ENCODE measurements at places on chromosomes 5 and 9.

- no peak for DNase-seq
Observed at GRCh38 chr9:93822229-93822628, 132.9 kb downstream of the BARX1 start.

DNA sequence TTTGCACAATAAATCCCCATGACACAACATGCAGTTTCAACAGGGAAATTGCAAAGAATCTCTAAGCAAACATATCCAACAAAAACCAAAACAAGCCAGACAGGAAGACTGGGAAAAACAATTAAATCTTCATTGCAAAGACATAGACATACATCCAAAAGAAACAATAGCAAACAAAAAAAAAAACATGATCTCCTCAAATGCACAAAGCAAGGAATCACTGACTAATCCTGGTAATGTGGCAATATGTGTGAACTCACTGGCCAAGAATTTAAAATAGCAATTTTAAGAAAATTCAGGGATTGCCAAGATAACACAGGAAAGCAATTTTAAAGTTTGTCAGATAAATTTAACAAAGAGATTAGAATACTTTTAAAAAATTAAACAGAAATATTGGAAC, 520.1 kb upstream of the SMC2 start:
- no peak for DNase-seq

DNA sequence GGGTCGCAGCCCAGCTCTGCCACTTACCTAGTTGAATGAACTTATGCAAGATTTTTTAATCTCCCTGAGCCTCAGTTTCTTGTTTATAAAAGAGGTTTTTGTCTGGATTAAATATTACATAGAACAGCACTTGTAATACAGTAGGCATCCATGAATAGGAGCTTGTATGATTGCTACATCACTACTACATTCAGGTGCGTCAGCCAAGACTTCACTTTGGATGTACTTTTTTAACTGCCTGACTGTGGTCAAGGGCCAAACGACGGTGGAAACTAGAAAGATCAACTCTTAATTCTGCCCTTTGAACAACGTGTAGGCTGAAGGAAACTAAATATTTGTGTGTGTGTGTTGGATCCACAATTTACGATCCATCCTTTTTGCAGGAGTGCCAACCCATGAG, 172.8 kb downstream of the RFK start:
- DNase-seq = no peak

DNA sequence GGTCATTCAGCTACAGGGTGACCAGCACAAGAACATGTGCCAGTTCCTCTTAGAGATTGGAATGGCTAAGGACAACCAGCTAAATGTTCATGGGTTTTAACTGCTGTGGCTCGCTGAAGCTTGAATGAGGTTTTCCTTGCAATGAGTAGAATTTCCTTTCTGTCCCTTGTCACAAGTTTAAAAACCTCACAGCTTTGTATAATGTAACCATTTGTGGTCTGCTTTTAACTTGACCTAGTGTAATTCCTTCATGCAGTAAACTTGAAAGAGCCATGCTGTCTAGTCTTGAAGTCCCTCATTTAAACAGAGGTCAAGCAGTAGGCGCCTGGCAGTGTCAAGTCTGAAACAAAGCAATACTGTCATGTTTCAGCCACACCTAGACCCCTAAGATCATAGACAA, 181.3 kb upstream of the DMRT1 start:
- no peak for DNase-seq

DNA sequence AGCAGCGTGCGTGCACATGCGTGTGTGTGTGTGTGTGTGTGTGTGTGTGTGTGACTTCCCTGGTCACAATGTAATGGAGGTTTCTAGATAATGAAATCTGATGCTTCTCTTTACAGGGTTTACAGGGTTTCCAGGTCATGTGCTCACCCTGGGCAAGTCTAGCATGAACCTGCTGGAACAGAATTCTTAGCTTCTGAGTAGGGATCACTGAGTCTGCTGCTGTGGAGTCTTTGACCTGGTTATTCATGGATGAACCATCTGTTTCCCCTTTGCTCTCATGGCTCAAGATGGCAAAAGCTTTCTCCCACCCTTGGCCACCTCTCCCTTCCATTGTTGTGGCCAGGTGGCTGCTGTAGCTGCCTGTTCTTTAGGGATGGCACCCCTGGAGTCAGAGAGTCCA, 111.6 kb upstream of the SHB start:
- no peak for DNase-seq

GRCh38 chr9:137970686-137971476, 93.3 kb downstream of the CACNA1B start:
- no peak for DNase-seq

GRCh38 chr9:34254141-34254913, 74.7 kb downstream of the KIF24 start:
- peak; percentile 31 for DNase-seq

DNA sequence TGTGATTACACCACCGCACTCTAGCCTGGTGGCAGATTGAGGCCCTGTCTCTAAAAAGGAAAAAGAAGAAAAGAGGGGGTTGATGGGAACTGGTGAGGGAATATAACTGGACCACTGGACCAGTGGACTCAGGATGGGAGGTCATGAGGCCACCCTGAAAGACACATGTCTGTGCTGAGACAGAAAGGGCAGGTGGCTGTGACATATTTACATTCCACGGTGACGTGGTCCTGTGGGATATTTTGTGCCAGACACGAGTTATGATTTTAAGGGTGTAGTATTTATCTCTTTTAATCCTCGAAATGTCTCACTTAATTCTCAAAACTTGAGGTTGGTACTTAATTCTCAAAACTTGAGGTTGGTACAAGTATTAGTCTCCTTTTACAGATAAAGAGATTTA, 32.9 kb downstream of the LHX2 start:
- DNase-seq = no peak

DNA sequence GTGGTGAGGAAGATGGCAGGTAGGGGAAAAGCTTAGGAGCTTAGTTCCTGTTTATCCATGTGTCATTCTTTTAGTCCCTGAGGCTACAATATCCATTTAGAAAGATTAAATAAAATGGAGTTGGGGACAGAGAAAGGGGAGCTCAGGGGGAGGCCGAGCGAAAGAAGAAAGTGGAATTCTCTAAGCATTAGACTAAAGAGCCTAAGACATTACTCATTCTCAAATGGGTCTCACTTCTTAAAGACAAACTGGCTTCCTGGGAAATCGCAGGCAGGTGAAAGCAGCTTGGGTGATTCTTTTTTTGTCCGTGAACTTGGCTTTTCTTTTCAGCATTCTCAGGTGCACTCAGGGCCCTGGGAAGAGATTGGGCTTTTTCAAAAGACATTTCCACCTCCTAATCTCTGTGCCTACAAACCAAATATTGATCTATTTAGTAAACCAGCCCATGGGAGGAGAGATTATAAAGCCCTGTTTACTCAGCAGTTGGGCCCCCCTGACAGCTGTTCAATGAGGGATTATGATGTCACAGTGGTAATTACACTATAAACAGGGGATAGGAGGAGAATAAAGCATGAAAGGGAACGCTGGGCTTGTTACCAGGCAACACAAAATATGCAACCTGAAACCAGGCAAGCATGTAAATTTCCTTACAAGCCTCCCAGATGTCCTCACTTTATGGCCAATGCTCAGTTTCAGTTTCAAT, 584.0 kb downstream of the ACTL7B start:
- DNase-seq = peak; percentile 67

- DNase-seq = no peak
Observed at GRCh38 chr9:31582071-31582470, 802.4 kb upstream of the ACO1 start.

DNA sequence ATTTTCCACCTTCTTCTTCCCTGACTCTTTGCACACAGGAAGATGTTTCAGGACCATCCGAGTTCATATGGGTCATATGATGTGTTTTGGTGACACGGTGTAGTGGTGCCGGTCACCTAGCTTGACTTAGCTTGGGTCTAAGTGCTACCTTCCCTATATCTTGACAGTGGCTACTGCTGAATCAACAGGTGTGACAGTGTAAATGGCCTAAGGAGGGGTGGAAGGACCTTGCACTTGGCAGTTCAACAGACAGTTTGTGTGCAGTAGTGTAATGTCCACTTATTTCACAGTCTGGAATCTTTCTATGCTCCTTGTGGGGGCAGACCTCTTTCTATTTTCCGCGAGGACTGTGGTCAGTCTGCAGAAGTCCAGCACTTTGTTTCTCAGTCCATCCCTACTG, 43.8 kb downstream of the CARTPT start:
- DNase-seq = no peak

- DNase-seq = no peak
Observed at GRCh38 chr9:126501383-126502331, 112.1 kb upstream of the LMX1B start.
